HFFc6 (cell line): ENCODE measurements at places on chromosomes 3 and 15. TPM values are rescaled to one million over a fixed set of nuclear protein-coding genes. Genes with fewer than 3 reads are reported as not detected.

DNA sequence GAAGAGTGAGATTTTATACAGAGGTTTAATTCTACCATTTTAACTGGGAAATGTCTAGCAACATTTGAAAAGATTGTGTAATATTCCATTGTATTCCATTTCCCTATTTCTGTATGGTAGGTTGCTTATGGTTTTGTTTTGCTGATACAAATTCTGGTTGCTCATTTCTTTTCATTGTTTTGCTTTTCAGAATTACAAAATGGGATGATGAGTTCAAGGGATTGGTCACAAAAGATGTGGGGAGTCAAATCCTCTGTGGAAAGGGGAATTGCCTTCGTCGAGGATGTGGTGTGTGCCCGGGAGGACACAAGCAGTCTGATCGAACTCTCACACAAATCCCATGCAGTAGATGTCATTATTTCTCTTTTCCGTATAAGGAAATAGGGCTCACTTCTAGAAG, 18.3 kb downstream of the SLCO3A1 start:
- H3K4me3 ChIP-seq: no peak overlapping the region
- no peaks in the 10 kb centered on the region; the same call in 1 of the 2 replicates for H3K27me3 ChIP-seq
- no peaks in the 10 kb centered on the region for H3K36me3 ChIP-seq
- no peak overlapping the region for H3K27ac ChIP-seq
- H3K4me1 ChIP-seq: peaks cover 19% of the 10 kb centered on the region
- no peak for DNase-seq

DNA sequence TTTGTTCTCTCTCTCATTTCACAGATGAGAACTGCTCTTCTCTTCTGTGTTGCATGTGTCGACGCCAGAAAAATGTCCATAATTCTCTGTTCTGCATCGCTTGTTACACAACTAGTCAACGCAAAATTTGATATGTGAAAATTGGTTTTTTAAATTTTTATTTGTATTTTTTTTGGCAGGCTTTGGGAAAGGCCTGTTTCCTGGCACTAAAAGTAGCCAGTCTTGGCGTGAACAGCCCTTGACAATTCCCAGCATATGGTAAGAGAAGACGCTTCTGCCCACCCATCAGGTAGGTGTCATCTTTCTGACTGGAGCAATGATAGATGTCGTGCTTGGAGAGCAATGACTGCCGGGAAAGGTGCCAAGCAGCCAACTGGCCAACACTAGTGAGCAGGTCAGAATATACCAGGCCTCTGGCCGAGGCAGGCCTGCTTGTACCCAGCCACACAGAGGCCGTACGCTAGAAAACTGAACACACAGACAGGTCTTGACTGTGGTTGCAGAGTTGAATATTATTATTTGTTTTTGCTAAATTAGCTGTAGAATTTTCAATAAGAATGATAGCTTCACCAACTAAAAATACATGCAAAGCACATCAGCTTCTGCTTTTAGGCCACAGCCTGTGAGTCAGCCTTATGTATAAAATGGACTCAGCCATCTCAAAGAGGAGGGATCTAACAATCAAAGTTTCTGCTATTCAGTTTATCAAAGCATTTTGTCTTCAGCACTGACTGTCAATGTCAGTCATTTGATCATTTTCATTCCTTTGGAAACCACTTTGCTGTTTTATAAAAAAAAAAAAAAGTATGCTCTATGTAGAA, 837.5 kb downstream of the MCTP2 start:
- H3K36me3 ChIP-seq: no peaks in the 10 kb centered on the region
- no peak overlapping the region for H3K27ac ChIP-seq
- no peaks in the 10 kb centered on the region; the same call in 1 of the 2 replicates for H3K27me3 ChIP-seq
- H3K4me3 ChIP-seq: no peak overlapping the region
- no peak for DNase-seq

- H3K4me3 ChIP-seq: no peak overlapping the region
- no peak for DNase-seq
- no peaks in the 10 kb centered on the region for H3K36me3 ChIP-seq
- H3K27me3 ChIP-seq: no peaks in the 10 kb centered on the region
- H3K4me1 ChIP-seq: peaks cover 36% of the 10 kb centered on the region
Measured at GRCh38 chr3:102078854-102079808, 229.8 kb downstream of the NFKBIZ start.

- H3K27me3 ChIP-seq: no peaks in the 10 kb centered on the region
- H3K36me3 ChIP-seq: no peaks in the 10 kb centered on the region; the same call in 1 of the 2 replicates
- no peak overlapping the region for H3K4me3 ChIP-seq
Measured at GRCh38 chr3:77869423-77869822, 829.5 kb downstream of the ROBO2 start.

DNA sequence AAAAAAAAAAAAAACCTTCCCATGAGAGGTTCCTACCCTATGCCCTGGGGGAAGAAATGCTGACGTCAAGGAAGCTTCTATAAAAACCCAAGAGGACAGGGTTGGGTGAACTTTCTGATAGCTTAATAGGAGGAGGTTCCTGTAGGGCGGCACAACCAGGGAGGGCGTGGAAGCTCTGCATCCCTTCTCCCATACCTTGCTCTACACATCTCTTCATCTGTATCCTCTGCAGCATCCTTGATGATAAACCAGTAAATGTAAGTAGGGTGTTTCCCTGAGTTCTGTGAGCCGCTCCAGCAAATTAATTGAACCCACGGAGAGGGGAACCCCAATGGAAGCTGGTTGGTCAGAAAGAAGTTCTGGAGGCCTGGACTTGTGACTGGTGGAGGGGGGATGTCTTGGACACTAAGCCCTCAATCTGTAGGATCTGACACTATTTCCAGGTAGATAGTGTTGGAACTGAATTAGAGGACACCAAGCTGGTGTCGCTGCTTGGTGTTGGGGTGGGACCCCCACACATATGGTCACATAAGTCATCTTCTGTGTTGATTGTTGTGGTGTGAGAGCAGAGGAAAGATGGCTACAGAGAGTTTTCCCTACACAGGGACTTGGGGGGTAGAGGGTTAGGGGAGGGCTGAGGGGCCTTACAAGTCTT, 91.5 kb downstream of the ST6GAL1 start:
- no peaks in the 10 kb centered on the region; the same call in 1 of the 2 replicates for H3K27me3 ChIP-seq
- H3K27ac ChIP-seq: no peak overlapping the region
- no peak overlapping the region for H3K4me3 ChIP-seq

DNA sequence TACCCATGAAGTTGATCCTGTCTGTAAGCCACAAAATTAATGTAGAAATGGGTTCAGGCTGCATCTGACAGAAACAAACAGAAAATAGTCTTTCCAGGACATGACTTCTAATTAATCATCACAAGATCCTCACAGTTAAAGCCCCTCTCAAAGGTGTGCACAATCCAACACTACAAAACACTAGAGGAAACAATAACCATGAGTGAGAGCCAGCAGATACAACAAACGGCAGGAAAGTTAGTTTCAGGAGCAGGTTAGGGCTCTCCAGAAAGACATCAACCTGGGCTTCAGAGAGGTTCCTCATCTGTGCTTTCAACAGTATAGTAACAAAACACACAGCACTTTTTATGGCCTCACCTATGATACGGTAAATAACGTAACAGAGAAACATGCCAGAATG, 42.8 kb downstream of the DPH3 start:
- no peak overlapping the region for H3K27ac ChIP-seq
- 0 out of 2 replicates have a peak, but pooled peaks cover 5% of the 10 kb centered on the region for H3K36me3 ChIP-seq
- no peak overlapping the region for H3K4me3 ChIP-seq
- DNase-seq: no peak
- H3K27me3 ChIP-seq: no peaks in the 10 kb centered on the region; the same call in 1 of the 2 replicates
- no peaks in the 10 kb centered on the region; the same call in 1 of the 2 replicates for H3K4me1 ChIP-seq

DNA sequence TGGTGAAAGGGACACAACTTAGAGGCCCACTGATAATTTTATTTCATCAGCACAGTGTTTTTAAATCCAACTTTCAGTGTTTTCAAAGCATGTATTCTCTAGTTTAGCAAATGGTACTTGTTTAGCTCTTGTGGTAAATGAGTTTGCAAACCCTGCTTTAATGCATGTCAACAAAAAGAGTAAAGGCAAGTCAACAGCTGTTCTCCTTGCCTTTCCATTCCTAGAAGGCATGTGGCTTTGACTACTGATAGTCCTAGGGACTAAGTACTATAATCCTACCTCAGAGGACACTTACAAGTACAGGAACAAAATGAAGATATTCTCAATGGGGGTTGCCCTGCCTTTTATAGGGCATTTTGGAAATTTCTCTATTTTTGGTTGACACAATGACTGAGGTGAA, 13.1 kb downstream of the NPTN start:
- H3K4me1 ChIP-seq: peaks cover 54% of the 10 kb centered on the region
- DNase-seq: no peak
- H3K4me3 ChIP-seq: no peak overlapping the region
- H3K27me3 ChIP-seq: no peaks in the 10 kb centered on the region
- no peak overlapping the region for H3K27ac ChIP-seq

DNA sequence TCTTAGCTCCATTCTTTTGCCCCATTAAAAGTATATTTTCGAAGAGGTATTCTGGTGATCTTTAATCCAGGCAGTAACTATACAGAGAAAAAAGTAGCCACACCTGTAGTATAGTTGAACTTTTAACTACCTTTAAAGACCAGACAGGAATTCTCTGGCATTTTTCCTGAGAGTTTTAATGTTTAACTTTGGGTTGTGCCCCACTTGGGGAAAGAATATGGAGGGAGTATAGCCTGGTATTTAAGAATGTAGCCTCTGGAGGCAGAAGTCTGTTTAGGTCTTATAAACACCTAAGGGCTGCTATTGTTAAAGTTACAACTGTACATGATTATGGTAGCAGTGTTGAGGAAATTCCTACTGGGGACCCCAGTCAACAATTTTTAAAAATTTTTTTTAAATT, 19.3 kb downstream of the C3orf85 start:
- no peaks in the 10 kb centered on the region for H3K4me1 ChIP-seq
- no peaks in the 10 kb centered on the region for H3K27me3 ChIP-seq
- no peak overlapping the region for H3K27ac ChIP-seq
- H3K4me3 ChIP-seq: no peak overlapping the region

DNA sequence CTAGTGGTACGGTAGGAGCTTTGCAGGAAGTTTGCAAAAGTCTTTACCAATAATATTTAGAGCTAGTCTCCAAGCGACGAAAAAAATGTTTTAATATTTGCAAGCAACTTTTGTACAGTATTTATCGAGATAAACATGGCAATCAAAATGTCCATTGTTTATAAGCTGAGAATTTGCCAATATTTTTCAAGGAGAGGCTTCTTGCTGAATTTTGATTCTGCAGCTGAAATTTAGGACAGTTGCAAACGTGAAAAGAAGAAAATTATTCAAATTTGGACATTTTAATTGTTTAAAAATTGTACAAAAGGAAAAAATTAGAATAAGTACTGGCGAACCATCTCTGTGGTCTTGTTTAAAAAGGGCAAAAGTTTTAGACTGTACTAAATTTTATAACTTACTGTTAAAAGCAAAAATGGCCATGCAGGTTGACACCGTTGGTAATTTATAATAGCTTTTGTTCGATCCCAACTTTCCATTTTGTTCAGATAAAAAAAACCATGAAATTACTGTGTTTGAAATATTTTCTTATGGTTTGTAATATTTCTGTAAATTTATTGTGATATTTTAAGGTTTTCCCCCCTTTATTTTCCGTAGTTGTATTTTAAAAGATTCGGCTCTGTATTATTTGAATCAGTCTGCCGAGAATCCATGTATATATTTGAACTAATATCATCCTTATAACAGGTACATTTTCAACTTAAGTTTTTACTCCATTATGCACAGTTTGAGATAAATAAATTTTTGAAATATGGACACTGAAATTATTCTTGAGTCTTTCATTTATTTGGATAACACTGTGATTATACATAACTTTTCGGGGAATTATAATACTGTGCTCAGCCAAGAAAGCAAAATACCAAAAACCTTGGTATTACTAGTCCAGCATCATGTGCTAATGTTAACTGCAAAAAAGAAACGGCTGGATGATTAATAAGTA, 2.2 kb downstream of the SOX2 start:
- no peaks in the 10 kb centered on the region for H3K36me3 ChIP-seq
- no peak overlapping the region for H3K4me3 ChIP-seq
- no peak for DNase-seq
- H3K27ac ChIP-seq: no peak overlapping the region

GRCh38 chr15:58332676-58333400, 99.0 kb upstream of the LIPC start:
- peaks cover 42% of the 10 kb centered on the region for H3K4me1 ChIP-seq
- DNase-seq: peak; percentile 88
- peaks cover 10% of the 10 kb centered on the region for H3K27me3 ChIP-seq
- peak overlapping the region; percentile 87 for H3K4me3 ChIP-seq
- peaks cover 10% of the 10 kb centered on the region for H3K36me3 ChIP-seq

- H3K4me3 ChIP-seq: peak overlapping the region; percentile 98
- H3K27me3 ChIP-seq: no peaks in the 10 kb centered on the region
- peaks cover 52% of the 10 kb centered on the region for H3K4me1 ChIP-seq
- H3K27ac ChIP-seq: peak overlapping the region; percentile 99
- 0 out of 2 replicates have a peak, but pooled peaks cover 6% of the 10 kb centered on the region for H3K36me3 ChIP-seq
Measured at GRCh38 chr3:108222853-108223565, 785 bp upstream of the IFT57 start.

DNA sequence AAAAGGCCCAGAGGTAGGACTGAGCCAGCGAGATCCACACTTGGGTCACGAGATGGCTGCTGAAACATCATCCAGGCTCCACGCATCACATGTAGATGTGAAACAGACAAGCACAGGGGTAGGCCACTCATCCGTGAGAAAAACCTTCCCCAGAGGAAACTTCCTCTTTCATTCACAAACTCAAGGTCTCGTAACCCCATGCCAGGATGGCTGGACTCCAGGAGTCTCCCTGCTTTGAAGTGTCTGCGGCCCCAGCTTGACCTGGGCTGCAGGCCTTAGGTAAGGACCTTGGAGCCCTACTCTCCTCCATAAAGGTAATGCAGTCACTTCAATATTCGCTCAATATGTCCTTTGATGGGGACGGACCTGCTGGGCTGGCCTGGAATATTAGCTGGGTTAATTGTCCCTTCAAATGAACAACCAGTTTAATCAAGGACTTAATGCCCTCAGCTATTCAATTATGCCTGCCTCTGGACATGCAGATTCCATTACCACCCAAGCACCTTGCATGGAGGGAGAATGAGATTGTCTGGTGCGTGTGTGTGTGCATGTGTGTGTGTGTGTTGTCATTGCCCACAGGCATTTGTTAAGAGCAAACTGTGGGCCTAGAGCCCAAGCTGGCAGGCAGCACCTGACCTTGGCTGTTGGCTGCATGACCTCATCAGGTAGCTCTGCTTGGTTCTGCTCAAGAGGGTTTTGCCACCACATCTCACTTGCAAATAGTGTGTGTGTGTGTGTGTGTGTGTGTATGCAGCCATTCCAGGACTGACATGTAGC, 186.9 kb upstream of the TLE3 start:
- no peak overlapping the region for H3K27ac ChIP-seq
- H3K27me3 ChIP-seq: peaks cover 7% of the 10 kb centered on the region; the same call in 1 of the 2 replicates
- DNase-seq: no peak
- no peaks in the 10 kb centered on the region for H3K36me3 ChIP-seq

DNA sequence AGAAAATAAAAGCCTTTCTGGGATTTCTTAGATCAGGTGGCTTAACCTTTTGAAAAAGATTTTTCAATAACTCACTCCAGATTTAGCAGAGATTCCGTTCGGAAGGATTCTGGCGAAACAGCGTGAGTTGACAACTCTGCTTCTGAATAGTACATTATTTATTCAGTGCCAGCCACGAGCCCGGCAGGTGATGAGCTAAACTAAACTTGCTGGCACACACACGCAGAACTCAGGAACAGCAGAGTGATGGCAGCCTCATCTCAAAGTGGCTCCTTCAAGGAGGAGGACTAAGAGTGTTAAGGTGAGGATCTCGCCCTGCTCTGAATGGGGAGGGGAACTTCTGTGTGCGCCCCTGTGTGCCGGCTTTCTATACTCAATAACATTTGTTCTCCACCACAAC, 114.3 kb downstream of the FAM43A start:
- H3K4me1 ChIP-seq: no peaks in the 10 kb centered on the region
- H3K27me3 ChIP-seq: peaks cover 40% of the 10 kb centered on the region
- DNase-seq: no peak
- H3K27ac ChIP-seq: no peak overlapping the region
- no peaks in the 10 kb centered on the region for H3K36me3 ChIP-seq

MYL3 gene
- total RNA-seq: 0.30 TPM in 1 of 3 replicates, not detected in the others

TMOD2 gene
- 12.5 to 14.0 TPM (median 13.3 TPM) in 3 replicates for total RNA-seq

PIF1 gene
- total RNA-seq: 3.2 and 8.0 TPM in 2 replicates

CRABP1 gene
- not detected in 3 replicates for total RNA-seq

GCNT3 gene
- total RNA-seq: not detected in 3 replicates

BOC gene
- total RNA-seq: 6.9 to 14.7 TPM (median 7.0 TPM) in 3 replicates

CCDC51 gene
- total RNA-seq: 12.7 and 13.7 TPM in 2 replicates
